ENCODE measurements at places on chromosomes 2 and 18. TPM values are rescaled to one million over a fixed set of nuclear protein-coding genes. Genes with fewer than 3 reads are reported as not detected.

The MC2R gene
- not detected for total RNA-seq

GRCh38 chr2:148876595-148877402 lies 1.8 kb downstream of the KIF5C start:
- peak; percentile 57 for DNase-seq

DNA sequence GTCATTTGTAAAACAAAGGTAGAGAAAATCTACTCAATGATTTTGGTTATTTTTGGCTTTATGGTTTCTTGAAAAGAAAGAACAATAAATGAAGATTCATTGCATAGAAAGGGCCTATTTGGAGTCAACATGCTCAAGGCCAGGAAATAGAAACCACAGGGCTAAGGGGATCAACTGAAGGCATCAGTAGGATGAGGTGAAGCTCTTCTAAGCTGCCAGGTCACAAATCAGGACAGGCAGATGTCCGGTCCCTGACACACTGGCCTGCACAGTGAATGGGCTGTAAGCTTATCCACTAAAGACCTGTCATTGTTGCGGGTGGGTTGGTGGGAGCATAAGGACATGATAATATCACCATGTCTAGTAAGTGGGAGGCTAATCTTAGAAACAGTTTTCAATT lies 31.6 kb upstream of the RNF138 start:
- DNase-seq, result no peak

DNA sequence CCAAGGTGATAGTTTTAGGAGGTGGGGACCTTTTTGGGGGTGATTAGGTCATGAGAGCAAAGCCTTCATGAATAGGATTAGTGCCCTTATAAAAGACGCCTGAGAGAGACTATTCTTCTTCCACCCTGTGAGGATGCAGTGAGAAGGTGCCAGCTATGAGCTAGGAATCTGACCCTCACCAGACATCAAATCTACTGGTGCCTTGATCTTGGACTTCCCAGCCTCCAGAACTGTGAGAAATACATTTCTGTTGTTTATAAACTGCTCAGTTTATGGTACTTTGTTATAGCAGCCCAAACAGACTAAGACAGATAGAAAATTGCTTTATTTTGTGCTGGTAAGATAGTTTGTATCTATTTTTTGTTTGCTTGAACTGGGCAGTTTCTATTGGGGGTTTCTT lies 40.1 kb downstream of the PHLPP1 start:
- no peak for DNase-seq

DNA sequence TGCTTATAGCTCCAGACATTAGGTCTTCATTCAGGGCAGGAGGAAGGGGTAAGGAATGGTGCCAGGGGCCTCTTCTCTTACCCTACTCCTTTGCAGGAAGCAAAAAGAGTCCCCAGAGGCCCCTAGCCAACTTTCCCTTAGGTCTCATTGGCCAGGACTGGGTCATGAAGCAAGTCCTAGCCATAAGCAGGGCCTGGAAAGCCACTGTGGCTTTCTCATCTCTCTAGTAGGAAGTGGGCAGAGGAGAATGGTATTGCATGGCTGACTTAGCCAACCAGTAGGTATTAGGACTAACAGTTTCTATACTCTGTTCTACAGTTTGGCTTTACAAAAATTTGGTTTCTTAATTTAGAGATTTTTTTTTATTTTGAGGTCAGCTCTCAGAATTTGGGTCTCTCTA lies 4.8 kb downstream of the FAM228A start:
- no peak for DNase-seq

DNA sequence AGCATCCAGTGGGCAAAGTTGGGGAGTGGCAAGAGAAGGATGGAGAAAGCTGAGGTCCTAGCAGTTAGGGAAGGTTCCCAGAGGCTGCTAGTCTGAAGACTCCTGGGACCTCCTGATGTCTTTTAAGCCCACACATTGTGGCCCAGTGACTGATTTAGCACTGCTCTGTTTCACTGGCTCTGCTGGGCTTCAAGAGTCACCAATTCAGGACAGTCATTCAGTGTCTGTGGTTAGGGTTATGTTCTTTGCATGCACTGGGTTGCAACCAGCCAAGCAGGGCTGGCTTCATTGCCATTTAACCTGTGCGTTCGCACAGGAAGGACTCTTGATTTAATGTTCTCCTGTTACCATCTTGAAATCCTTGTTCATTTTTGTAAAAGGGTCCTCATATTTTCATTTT lies 199.2 kb downstream of the ICOS start:
- no peak for DNase-seq

- DNase-seq, result no peak
Measured at GRCh38 chr2:74741629-74742028, 87.6 kb downstream of the SEMA4F start.

- DNase-seq, result peak; percentile 87
Measured at GRCh38 chr2:231687133-231687852, 21.0 kb upstream of the PTMA start.

- DNase-seq, result no peak
Measured at GRCh38 chr2:207825045-207825954, 55.6 kb upstream of the FZD5 start.

DNA sequence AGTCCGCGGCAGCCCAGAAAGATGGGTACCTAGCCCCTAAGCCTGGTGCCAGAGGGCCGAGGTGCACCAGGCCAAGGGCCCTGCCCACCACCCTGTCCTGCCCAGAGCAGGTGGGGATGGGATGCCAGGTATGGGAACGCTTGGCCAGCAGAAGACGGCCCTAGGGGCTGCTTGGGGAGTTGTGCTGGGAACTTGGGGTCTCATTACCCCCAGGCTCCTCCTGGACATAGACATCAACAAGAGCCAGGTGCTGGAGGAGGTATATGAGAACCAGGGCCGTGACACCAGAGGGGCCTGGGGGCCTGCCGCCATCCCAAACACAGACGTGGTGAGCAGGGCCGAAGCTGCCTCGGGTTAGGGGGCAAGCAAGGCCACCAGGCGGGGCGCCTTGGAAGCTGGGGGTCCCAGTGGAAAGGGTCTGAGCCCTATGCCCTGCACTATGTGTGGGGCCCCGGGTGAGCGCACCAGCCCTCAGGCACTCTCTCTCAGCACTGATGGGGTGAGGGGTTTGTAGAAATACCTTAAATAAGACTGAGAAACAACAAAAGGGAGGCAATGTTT lies 46.9 kb downstream of the FER1L5 start:
- no peak for DNase-seq

The AP1S3 gene
- 85.3 TPM for total RNA-seq

DNA sequence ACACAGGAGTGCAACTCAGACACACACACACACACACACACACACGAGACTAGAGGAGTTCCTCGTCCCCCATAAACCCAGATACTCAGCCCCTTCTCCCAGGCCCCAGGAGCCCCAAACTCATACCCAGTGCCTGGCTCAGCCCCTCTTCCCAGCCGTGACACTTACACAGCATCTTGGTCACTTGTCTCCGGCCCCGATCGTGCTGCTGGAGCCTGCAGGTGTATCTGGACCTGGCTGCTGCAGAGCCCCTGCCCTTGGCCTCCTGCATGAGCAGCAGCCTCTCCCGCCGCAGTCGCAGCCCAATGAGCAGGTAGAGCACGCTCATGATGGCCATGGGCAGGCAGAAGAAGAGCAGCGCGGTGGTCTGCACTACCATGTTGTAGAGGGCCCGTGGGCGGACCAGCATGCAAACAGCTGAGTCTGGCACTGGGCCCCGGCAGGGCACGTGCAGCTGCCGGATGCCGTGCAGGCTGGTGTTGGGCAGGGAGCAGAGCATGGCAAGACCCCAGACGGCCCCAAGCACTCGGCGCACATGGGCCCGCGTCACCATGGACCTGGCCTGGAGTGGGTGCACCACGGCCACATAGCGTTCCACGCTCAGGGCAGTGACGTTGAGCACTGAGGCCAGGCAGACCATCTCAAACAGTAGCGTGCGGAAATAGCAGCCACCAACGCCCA lies 2.1 kb downstream of the NMUR1 start:
- no peak for DNase-seq

GRCh38 chr2:74414441-74414840 lies 7.0 kb downstream of the C2orf81 start:
- peak; percentile 34 for DNase-seq

DNA sequence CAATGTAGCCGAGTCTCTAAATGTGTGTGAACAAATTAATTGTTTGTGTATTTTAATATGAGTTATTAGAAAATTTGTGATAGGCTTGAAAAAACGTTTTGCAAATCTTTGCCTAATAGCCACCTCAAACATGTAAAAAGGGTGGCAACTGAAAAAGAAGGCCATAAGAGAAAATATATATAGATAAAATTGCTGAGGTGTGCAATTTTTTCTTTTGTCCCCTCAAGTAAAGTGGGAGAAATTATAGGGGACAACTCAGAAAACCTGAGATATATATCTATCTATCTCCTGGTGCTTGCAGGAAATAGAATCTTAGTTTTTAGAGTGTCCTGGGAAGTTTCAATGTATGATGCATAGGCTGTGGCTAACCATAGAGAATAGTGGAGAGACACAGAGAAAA lies 201.4 kb upstream of the LRP1B start:
- no peak for DNase-seq

GRCh38 chr2:174693344-174693743 lies 70.9 kb downstream of the CHRNA1 start:
- peak; percentile 22 for DNase-seq

The FOXI3 gene
- total RNA-seq, result not detected

Data from kidney (tissue), 22 donors.